ENCODE measurements at places on chromosomes 5 and 9. TPM values are rescaled to one million over a fixed set of nuclear protein-coding genes. Genes with fewer than 3 reads are reported as not detected.
A peak's percentile ranks its signal among the peaks of the same experiment; 100 is the strongest.

DNA sequence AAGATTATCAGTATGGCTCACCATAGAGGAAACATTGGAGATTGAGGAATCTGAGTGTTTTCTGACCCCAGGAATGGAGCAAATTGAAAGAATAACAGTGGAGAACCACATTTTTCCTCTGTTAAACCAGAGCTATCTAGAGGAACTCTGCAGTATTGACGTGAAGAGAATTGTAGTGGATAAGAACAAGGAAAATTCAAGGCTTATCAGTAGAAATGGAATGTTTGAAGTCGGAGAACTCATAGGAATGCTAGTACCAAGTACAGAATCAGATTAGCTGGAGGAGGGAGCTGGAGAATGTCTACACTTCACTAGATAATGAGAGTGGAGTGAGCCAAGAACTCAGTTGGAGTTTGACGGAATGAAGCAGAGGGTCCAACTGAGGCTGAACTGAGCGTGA lies 50.3 kb downstream of the SNCAIP start:
- no peaks in the 10 kb centered on the region for H3K4me1 ChIP-seq

DNA sequence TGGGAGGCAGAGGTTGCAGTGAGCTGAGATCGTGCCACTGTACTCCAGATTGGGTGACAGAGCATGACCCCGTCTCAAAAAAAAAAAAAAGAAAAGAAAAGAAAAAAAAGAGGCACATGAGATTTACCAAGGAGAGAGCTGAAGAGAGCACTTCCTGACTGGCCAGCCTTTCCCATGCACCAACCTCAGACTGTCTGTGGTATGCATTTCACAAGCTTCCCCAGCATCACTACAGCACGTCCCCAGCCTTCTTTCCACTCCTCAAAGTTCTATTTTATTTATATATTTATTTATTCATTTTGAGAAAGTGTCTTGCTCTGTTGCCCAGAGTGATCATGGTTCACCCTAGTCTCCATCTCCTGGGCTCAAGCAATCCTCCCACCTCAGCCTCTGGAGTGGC lies 13.6 kb upstream of the FUBP3 start:
- no peak overlapping the region for H3K27ac ChIP-seq
- no peaks in the 10 kb centered on the region for H3K4me1 ChIP-seq
- no peak overlapping the region for H3K4me3 ChIP-seq
- peaks cover 10% of the 10 kb centered on the region for H3K27me3 ChIP-seq
- no peak for DNase-seq

Gene C9orf85
- total RNA-seq = 9.6 TPM

DNA sequence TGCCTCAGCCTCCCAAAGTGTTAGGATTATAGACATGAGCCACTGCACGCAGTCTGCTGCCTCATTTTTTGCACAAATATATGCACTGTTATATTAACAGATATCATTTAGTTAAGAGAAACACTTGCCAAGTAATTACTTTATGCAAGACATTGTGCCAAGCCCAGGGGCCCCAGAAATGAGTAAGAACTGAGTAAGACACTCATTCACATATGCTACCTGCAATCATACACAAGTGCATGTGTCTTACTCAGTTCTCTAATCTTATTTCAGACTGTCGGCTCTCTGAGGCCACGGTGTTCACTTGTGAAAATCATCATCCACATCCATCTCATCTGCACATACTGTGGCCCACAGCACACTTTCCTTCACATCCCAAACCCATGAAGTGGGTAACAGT lies 16.0 kb downstream of the TRAF1 start:
- no peak for DNase-seq
- H3K27ac ChIP-seq = no peak overlapping the region
- H3K36me3 ChIP-seq = peaks cover 86% of the 10 kb centered on the region
- peaks cover 8% of the 10 kb centered on the region for H3K4me1 ChIP-seq

Gene CXCL14
- total RNA-seq = 57.2 TPM

Gene GNA14
- total RNA-seq = 4.3 TPM

DNA sequence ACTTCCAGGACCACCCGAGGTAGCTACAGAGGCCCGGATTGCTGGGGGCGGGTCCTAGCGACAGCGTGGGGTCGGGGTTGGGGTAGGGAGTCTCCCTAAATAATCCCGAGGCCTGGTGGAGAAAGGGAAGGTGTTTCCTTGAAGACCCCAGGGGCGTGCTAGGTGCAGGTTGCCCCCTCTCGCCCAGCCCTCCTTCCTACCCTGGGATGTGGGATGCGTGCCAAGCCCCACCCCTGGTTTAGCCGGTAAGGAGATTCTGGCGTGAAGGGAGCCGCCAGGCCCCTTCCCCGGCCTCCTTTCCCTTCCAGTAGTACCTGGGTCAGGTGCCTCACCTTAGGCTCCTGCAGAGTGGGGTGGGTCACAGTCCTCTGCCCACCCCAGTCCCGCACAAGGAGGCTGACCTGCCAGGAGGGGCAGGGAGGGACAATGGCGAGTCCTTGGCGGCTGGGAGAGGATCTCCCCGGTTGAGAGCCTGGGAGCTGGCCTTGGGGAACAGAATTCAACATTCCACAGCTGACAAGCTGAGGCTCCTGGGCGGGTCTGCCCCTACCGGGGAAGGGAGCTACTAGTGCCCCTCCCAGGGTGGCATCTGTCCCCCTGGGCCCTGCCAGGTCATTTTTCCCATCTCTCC lies 674 bp downstream of the TSPAN17 start:
- H3K27me3 ChIP-seq = no peaks in the 10 kb centered on the region
- H3K27ac ChIP-seq = peak overlapping the region; percentile 44
- peak; percentile 43 for DNase-seq
- no peaks in the 10 kb centered on the region for H3K36me3 ChIP-seq
- peaks cover 17% of the 10 kb centered on the region for H3K4me1 ChIP-seq

DNA sequence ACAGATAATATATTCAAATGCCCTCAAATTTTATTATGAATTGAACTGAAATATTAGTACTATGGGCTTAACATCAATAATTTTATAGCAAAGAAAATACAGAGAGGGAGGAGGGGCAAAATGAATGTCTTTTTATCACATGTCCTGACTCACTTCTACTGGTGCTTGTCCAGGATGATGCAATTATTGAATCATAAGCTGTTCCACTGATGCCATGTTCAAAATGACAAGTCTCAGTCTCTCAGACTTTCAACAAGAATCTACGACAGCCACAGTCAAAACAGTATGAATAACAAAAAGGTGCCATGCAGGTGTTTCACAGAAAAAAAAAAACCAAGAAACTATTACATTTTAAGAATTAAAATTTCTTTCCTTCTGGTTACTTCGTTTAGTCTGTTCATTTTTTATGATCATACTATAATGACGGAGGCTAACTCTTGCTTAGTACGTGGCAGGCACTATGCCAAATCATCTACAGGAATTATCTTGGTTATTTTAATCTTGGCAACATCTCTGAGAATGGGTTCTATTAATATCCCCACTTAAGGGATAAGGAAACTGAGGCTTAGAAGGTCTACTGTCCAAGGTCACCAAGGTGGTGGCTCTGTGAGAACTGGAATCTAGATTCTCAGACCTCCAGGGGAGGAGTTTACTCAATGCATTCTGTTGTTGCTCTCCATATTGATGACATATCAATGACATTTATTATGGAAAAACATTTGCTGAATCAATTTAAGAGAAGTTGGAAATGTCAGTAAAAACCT lies 61.5 kb downstream of the NR3C1 start:
- H3K36me3 ChIP-seq = no peaks in the 10 kb centered on the region
- no peak overlapping the region for H3K4me3 ChIP-seq
- peak overlapping the region; percentile 49 for H3K27ac ChIP-seq
- H3K4me1 ChIP-seq = peaks cover 39% of the 10 kb centered on the region
- no peaks in the 10 kb centered on the region for H3K27me3 ChIP-seq

Gene PRPF4
- 16.6 TPM for total RNA-seq

Gene SLC6A19
- not detected for total RNA-seq

Gene PCDHGA8
- total RNA-seq = 1.1 TPM

Gene SOX30
- total RNA-seq = not detected

- H3K27ac ChIP-seq = no peak overlapping the region
- H3K36me3 ChIP-seq = no peaks in the 10 kb centered on the region
- H3K4me1 ChIP-seq = no peaks in the 10 kb centered on the region
- DNase-seq = no peak
These were observed 302.4 kb upstream of the PANK3 start for GRCh38 chr5:168881427-168882149.

Gene PCDHB3
- total RNA-seq = 3.9 TPM

GRCh38 chr5:178288401-178289368 lies 56.1 kb upstream of the PHYKPL start:
- peak; percentile 58 for DNase-seq
- no peaks in the 10 kb centered on the region for H3K4me1 ChIP-seq
- no peaks in the 10 kb centered on the region for H3K36me3 ChIP-seq
- H3K27ac ChIP-seq = no peak overlapping the region
- H3K4me3 ChIP-seq = no peak overlapping the region

DNA sequence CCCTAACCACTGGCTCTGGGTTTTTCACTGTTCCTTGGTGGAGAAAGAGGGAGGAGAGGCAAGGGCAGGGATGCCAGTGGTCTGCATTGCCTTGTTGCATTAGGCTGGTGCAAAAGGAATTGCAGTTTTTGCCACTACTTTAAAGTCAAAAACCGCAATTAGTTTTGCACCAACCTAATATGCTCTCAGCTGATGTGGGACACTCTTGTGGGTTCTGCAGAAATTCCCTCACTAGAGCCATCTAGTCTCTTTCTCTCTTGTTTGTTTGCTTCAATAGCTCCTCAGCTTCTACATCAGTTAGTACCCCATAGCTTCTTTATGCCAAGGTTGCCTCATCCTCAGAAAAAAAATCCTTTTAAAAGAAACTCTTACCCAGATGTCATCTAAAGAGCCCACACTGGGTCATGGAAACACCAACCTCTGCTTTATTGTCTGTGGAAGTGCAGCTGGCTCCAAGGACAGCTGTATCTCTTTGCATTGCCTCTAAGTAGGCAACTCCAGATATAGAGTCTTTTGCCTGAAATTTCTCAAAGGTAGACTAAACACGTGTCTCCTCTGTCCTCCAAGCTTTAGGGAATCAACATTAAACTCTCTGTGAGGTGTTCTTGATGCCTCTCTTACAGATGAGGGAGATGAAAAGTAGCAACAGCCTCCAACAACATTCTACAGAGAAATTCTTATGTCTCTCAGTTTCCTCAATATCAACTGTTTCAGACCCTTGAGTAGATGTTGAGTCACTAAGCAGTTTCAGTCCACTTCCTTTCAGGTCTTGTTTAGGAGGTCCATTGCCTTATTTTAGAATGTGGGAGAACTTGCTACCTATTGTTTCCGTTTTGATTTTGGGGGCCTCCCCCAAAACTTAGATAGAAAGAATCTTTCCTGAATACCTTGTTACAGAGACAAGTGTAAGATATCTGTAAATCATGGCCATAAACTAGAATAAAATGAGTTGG lies 84.9 kb upstream of the MEF2C start:
- DNase-seq = no peak
- no peaks in the 10 kb centered on the region for H3K36me3 ChIP-seq
- no peak overlapping the region for H3K4me3 ChIP-seq
- H3K4me1 ChIP-seq = no peaks in the 10 kb centered on the region

GRCh38 chr9:112719241-112719691 lies 1.3 kb upstream of the INIP start:
- no peak for DNase-seq
- H3K4me3 ChIP-seq = no peak overlapping the region
- no peaks in the 10 kb centered on the region for H3K36me3 ChIP-seq
- H3K27me3 ChIP-seq = no peaks in the 10 kb centered on the region

Gene LCNL1
- total RNA-seq = 2.3 TPM

GRCh38 chr9:21833090-21833801 lies 30.8 kb downstream of the MTAP start:
- H3K27ac ChIP-seq = peak overlapping the region; percentile 65
- H3K36me3 ChIP-seq = peaks cover 34% of the 10 kb centered on the region
- no peaks in the 10 kb centered on the region for H3K27me3 ChIP-seq
- no peaks in the 10 kb centered on the region for H3K4me1 ChIP-seq

GRCh38 chr9:121639619-121640018 lies 11.8 kb upstream of the DAB2IP start:
- DNase-seq = no peak
- no peaks in the 10 kb centered on the region for H3K27me3 ChIP-seq
- H3K4me3 ChIP-seq = no peak overlapping the region

Gene LRRC70
- 5.7 TPM for total RNA-seq

Gene CEP78
- 14.0 TPM for total RNA-seq

Gene SPINK13
- total RNA-seq = not detected

DNA sequence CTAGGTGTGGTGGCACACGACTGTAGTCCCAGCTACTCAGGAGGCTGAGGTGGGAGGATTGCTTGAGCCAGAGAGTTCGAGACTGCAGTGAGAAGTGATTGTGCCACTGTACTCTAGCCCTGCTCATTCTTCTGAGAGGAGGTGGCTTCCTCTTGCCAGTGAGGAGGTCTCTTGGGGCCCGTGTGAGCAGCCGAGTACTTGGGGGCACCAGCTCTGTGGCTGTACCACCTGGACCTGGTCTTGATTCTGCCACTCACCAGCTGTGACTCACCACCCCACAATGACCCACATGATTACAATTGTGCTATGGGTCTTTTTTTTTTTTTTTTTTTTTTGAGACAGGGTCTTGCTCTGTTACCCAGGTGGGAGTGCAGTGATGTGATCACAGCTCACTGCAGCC lies 18.0 kb upstream of the CRB2 start:
- peaks cover 24% of the 10 kb centered on the region for H3K27me3 ChIP-seq
- no peak overlapping the region for H3K4me3 ChIP-seq
- no peak overlapping the region for H3K27ac ChIP-seq
- no peak for DNase-seq
- H3K36me3 ChIP-seq = no peaks in the 10 kb centered on the region
- H3K4me1 ChIP-seq = peaks cover 17% of the 10 kb centered on the region

DNA sequence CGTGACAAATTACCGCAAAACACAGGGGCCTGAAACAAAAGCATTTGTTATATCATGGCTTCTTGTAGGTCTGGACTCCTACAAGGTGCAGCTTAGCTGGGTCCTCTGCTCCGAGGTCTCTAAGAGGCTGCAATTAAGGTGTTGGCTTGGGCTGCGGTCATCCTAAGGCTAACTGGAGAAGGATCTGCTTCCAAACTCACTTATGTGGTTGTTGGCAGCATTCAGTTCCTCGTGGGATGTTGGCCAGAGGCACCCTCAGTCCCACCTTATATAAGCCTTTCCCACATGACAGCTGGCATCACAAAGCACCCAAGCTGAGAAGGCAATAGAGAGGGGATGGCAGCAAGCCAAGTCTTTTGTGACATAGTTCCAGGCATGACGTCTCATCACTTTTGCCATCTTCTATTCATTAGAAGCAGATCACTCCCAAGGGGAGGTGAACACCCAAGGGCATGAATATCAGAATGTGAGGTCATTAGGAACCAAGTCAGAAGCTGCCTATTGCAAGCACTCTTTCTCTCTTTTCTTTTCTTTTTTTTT lies 47.9 kb upstream of the ZBTB43 start:
- no peak overlapping the region for H3K4me3 ChIP-seq
- no peak for DNase-seq
- no peaks in the 10 kb centered on the region for H3K36me3 ChIP-seq
- no peak overlapping the region for H3K27ac ChIP-seq
- H3K4me1 ChIP-seq = no peaks in the 10 kb centered on the region

Data from left lung (tissue), 14 donors.